RPMI7951 (cell line): ENCODE measurements at places on chromosomes 3 and 15. TPM values are rescaled to one million over a fixed set of nuclear protein-coding genes. Genes with fewer than 3 reads are reported as not detected.

DNA sequence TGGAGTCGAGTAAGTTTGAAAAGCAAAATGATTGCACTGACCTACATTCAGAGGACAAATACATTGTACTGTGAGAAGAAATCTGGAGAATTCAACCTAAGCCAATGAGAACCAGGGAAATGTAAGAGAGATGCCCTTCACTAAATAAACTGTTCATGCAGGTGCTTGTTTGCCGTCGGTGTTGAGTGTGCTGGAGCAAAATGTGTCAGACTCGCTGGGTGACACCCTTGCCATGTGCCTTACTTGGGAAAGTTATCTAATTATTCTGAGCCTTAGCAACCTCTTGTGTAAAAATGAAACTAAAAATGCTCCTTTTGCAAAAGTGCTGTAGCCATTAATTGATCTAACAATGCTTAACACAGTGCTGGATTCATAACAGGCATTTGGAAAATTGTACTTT lies 140.4 kb downstream of the GABRB3 start:
- DNase-seq: no peak

- DNase-seq: no peak
These were observed 790 bp downstream of the SKOR1 start for GRCh38 chr15:67825881-67826716.

- no peak for DNase-seq
These were observed 13.1 kb upstream of the GP9 start for GRCh38 chr3:129047553-129047839.

- no peak for DNase-seq
These were observed 49.9 kb upstream of the IL12A start for GRCh38 chr3:159938714-159939113.

GRCh38 chr3:9514306-9514705 lies 39.3 kb downstream of the LHFPL4 start:
- no peak for DNase-seq

- DNase-seq: no peak
These were observed 507.7 kb upstream of the SEMA6D start for GRCh38 chr15:47209591-47209990.

Gene LDHAL6B
- total RNA-seq: 0.10 TPM in 1 of 2 replicates, not detected in the other

DNA sequence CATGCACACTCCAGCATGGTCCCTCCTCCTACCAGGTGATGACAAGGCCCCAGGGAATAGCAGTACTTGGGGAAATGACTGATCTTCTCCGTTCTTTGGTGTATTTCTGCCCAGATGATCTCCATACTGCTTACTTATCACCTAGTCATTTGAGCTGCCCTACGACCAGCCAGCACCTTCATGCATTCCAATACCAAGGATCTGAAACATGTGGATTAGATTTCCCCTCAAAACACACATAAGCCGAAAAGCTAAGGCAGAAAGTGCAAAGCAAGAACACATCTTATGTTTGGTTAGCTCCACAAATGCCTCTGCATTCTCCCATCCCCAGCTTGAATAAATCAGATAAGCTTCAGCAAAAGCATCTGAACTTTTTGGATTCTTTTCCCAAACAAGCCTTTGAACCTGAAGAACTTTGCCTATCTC lies 64.8 kb upstream of the BCL6 start:
- no peak for DNase-seq

Gene ROPN1
- 1.3 TPM in 1 of 2 replicates, not detected in the other for total RNA-seq

GRCh38 chr3:87855616-87856015 lies 203.2 kb downstream of the CGGBP1 start:
- DNase-seq: peak; percentile 83

- no peak for DNase-seq
These were observed 33.2 kb downstream of the MTMR10 start for GRCh38 chr15:30958219-30958618.
